ENCODE measurements at places on chromosomes 7 and 10.

DNA sequence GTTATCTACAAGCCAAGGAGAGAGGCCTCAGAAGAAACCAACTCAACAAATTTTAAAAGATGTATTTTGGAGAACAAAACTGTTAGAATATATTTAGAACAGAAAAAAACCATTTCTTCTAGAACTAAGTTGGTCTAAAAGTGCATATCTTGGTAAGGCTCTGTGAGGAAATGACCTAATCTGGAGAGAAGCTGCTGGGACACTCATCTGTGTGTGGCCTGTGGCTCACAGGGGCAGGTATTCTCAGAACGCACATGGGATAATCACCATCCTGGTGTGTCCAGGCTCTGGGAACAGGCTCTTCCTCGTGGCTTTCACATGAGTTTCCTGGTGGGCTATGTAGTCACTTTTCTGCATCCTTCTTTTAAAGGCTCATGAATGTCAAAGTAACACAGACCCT lies 38.1 kb upstream of the PRSS1 start:
- no peak for DNase-seq

GRCh38 chr7:92498557-92498956 lies 20.8 kb upstream of the ERVW-1 start:
- no peak for DNase-seq

GRCh38 chr7:37545619-37546534 lies 97.2 kb upstream of the ELMO1 start:
- DNase-seq, result no peak

GRCh38 chr7:122438492-122438891 lies 133.9 kb upstream of the FEZF1 start:
- DNase-seq, result no peak

DNA sequence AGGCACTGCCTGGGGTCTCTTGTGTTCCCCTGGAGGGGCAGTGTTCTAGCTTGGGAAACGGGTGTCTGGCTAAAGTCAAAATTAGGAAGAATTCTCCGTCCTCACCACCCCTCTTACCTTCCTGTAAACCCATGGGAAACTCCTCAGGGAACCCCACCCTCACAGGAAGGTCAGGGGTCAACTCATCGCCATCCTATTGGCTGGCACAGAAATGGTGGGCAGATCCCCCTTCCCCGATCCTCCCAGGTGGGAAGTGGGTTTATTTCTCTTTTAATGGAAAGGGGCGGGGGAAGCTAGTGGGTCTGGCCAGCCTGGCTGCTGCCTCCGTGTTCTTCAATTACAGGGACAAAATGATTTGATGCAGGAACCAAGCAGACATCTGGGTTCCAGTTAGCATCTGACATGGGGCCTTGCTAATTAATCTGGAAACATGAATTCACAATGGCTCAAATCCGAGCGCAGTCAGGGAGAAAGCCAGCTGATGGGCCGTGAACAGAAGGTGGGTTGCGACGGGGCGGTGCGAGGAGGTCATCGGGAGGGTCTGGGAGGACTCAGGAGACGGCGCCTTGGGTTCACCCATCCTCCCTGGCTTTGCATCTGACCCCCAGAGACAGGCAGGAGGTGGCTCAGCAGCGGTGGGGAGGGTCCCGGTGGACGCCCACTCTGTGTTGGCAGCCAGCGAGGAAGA lies 66.6 kb downstream of the SLIT1 start:
- DNase-seq, result no peak

- no peak for DNase-seq
Measured at GRCh38 chr10:90916392-90917237, 4.3 kb downstream of the ANKRD1 start.

DNA sequence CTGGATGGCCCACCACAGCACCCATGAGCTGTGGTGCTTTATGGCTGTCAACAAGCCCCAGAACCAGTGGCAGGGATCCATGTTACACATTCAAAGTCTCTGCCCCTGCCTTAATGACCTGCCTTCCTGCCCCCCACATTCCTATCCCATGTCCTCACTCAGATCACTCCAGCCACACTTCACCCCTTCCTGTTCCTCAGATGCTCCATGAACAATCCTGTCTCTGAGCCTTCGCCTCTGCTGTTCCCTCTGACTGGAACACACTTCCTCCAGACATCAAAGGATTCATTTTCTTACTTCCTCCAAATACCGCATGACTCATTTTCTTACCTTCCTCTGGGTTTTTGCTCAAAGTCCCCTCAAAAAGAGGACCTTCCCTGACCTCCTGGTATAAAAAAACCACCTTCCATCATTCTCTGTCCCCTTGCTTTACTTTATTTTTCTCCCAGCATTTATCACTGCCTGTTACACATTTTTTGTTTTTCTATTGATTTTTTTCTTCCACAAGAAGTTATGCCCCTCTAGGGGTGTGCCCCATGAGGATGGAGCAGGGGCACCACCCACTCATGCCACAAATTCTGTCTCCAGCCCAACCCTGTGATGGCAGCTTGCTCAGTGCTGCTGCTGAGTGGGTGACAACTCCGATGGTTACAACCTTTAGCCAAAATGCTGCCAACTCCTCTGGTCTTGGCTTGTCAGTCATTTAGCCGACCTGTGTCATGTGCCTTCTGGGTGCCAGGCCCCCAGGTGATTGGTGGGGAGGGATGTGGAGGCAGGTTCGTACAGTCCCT lies 18.2 kb downstream of the COL13A1 start:
- DNase-seq, result no peak

GRCh38 chr10:3666525-3667302 lies 118.3 kb downstream of the KLF6 start:
- peak; percentile 32 for DNase-seq

- no peak for DNase-seq
Measured at GRCh38 chr7:132122901-132123300, 453.4 kb downstream of the PLXNA4 start.

- no peak for DNase-seq
Measured at GRCh38 chr10:98366062-98366530, 48.9 kb downstream of the PYROXD2 start.

- no peak for DNase-seq
Measured at GRCh38 chr7:112201411-112201810, 4.8 kb downstream of the DOCK4 start.

- peak; percentile 15 for DNase-seq
Measured at GRCh38 chr7:29194594-29195427, at the start of gene CHN2. TSS of gene CHN2 (plus strand) at chr7:29194775.

GRCh38 chr10:71549766-71550533 lies 153.2 kb downstream of the CDH23 start:
- no peak for DNase-seq

- no peak for DNase-seq
Measured at GRCh38 chr7:36683695-36684357, 40.5 kb downstream of the AOAH start.

GRCh38 chr7:8823486-8823885 lies 390.1 kb downstream of the NXPH1 start:
- no peak for DNase-seq

DNA sequence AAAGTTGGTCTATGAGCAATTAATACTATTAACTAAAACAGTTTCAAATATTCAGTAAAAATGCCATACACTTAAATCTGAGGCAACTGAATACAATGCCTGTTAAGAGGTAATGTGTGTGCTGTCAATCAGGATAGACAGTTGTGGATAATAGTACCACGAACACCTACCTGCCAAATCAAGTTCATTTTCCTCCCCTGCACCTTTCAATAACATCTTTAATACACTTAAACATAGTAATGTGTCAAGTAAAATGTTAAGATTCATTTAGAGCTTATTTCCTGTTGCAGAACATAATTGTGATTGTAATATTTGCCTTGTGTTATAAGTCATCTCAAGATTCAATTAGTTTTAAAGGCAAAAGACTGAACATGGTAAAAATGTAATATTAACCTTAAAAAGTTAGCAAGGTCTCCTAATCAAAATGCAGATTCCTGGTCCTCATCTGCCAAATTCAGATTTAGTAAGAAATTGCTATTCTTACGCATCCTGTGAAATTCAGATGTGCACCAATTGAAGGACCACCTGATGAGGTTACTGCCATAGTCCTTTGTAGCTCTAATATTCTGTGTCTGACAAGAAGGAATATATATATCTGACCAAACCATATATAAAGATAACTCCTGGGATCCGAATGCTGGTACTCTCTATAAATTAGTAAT lies 37.1 kb downstream of the COL1A2 start:
- no peak for DNase-seq

DNA sequence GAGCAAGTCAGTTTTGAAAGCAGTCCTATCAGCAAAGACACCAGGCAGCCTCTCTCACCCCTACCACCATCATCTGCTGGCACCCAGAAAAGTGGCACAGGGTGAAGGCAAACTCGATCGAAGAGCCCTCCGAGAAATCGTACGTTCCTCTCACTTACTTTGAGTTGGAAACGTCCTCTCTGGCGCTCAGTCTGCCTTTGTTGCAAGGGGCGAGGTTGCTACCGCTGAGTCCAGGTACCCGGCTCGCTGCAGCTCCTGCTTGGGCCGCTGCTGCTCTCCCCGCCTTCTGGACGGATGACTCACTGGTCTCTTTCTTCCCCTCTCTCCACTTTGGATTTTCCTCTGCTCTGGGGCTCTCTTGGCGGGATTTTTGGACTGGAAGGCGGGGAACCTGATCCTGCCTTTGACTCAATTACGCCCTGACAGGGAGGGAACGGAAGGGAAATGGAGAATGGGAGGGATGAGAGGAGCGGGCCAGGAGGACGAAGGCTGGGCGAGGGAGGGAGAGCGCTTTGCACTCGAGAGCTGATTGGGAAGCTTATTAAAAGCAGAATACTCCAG lies at the start of gene PTN:
PTN (minus strand) TSS at position 453 of the 561 bp plus-strand sequence. CDS start 88,760 bp downstream, outside the sequence.
- no peak for DNase-seq

- DNase-seq, result no peak
Measured at GRCh38 chr10:116826803-116827202, 22.5 kb upstream of the ENO4 start.

DNA sequence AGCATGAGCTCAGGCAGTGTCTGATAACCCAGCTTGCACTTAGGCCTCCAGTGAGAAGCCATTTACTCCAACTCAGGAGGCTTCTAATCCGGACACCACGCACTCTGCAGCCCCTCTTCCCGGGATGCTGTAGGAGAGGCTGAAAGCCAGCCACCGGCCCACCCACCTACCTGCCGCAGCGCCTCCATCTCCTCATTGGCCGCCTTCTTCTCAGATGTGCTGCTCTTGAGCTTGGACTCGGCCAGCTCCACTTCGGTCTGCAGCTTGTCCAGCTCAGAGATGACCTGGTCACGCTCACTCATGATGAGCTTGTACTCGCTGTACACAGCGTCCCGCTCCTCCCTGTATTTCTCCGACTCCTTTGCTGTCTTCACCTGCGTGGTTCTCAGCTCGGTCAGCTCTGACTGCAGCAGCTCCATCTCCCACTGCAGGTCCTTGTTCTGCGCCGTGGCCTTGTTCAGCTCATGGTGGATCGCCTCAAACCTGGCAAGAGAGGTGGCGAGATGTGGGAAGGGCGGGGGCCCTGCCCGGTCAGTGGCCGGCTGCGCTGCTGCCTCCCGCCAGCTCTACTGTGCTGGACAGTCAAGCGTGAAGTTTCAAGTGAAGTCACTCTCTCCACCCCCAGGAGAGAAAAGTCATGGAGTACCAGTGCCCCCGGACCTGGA lies 84.7 kb downstream of the DLG5 start:
- DNase-seq, result no peak

DNA sequence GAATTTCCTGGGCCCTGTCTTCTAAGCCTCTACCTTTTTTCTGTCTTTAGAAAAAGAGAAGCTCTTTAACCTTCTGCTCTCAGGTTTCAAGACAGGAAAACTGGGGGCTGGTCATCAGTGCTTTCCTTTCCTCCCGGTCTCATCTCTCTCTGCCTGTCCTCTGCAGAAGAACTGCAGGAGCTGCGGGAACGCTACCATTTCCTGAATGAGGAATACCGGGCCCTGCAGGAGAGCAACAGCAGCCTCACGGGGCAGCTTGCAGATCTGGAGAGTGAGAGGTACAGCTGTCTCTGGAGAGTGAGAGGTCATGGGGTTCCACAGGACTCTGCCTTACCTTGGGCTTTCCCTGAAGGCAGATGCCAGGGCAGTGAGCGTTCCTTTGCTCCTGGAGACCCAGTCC lies 12.7 kb downstream of the CCDC136 start:
- DNase-seq, result no peak

- DNase-seq, result no peak
Measured at GRCh38 chr7:49520951-49521350, 252.5 kb upstream of the VWC2 start.

GRCh38 chr10:72250666-72251065 lies 23.1 kb upstream of the DDIT4 start:
- no peak for DNase-seq

DNA sequence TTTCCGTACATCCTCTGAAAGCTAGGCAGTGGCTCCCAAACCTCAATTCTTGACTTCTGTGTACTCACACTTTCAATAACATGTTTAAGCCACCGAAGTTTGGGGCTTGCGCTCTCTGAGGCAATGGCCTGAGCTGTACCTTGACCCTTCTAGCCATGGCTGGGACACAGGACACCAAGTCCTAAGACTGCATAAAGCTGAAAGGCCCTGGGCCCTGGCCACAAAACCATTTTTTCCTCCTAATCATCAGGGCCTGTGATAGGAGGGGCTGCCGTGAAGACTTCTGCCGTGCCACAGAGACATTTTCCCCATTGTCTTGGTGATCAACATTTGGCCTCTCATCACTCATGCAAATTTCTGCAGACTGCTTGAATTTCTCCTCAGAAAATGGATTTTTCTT lies 216.5 kb upstream of the TEX47 start:
- no peak for DNase-seq

DNA sequence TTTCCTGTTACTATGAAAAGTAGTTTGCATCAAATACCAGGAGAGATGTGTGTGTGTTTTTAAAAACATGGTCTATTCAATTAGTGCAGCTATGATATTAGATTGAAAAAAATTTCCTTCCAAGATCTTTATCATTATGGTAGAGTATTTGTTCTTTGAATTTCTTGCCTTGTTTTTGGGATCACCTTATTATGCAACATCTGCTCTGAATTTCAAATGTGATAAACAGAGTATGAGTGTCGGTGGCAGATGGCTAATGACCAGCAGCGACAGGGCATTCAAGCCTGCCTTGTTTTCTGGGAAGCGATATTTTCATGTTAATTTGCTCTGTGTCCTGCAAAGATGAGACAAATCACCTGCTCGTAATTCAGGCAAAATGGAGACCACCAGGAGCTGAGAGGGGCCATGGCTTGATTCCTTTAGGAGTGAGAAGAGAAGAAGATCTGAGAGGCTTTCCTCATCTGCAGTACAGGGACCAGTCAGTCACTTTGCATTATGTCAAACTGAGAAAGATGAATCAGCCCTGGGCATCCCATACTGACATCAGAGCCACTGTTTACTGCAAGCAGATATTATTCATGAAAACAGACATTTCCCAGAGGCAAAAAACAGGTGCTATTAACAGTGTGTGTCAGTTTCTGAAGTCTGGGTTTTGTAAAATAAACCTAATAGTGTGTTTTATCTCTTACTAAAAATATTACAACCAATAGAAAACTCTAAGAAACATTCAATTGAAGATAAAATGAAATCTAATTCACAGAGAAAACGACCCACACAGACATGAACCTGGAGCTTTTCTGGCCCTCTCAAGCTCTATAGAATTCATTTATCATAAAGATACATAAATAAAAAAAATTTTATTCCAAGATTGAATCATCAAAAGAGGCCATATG lies 67.6 kb downstream of the CDK6 start:
- no peak for DNase-seq
